ENCODE measurements at places on chromosomes 1 and 21.

DNA sequence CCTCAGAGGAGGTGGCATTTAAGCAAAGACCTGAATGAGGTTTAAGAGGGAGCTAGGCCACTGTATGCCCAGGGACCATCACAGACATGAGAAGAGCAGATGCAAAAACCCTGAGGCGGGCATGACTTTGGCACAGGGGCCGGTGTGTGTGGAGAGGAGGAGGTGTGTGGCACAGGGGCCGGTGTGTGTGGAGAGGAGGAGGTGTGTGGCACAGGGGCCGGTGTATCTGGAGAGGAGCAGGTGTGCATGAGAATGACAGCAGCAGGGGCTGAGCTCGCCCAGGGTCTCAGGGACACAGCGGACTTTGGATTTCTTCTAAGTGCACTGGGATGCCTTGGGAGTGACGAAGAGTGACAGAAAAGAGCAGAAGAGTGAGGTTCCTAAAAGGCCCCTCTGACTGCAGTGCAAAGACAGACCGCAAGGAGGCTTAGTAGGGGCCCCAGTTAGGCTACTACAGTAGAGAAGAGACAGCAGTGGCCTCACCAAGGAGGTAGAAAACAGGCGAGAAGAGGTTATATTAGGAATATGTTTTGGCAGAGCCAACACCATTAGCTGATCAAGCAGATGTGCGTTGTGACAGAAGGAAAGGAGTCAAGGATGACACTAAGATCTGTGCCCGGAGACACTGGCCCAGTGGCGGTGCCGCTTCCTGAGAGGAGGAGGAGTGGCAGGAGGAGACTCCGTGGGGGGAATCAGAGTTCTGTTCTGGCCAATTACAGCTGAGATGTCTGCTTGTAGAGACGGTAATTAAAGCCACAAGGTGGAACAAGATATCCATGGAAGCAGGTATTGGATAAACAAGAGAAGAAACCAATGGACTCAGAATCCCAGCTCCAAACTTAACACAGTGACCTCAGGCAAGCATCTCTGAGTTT is 18.4 kb downstream of the ZBTB17 start:
- no peak for DNase-seq

DNA sequence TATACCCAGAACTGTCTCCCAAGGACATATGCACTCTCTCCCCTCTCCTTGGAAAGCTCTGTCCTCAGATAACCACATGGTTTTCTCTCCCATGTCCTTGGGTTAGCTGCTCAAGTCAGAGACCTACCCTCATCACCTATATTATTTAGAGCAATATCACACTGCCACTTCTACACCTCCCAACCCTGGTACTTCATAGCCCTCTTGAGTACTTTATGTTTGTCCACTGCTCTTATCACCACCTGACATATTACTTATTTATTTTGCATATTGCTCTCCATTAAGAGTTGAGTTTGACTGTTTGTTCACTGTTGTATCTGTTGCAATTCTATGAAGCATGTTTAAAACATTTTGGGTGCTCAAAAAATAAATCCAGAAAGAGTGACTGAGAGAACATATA is 126.3 kb upstream of the ATP1B1 start:
- no peak for DNase-seq

DNA sequence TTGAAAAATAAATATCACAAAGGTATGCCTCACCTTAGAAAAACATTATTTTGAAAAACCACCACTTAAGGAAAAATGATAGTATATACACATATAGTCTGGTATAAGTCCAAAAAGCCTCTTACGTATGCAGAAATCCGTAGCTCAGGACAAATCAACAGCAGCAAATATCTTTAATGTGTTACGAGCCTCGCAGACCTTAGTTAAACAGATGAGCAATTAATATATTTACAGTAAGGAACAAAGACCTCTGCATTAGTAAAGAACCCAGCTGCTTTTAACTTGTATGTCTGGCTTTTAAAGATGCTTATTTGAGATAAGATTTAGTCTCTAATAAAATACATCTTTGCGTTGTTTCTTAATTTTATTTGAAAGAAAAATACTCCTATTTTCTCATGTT is 79.9 kb upstream of the CHRM3 start:
- no peak for DNase-seq

- no peak for DNase-seq
Observed at GRCh38 chr1:17199267-17200044, 5.5 kb upstream of the PADI1 start.

GRCh38 chr1:109792056-109792831 is 28.5 kb upstream of the EPS8L3 start:
- no peak for DNase-seq

GRCh38 chr1:246003442-246003730 is 503.7 kb downstream of the SMYD3 start:
- no peak for DNase-seq

- peak; percentile 75 for DNase-seq
Observed at GRCh38 chr1:20485527-20486456, at the start of gene CAMK2N1. Gene CAMK2N1, minus strand, starts transcription at chr1:20486210. Its CDS starts 831 bp downstream, at chr1:20485379.

GRCh38 chr1:88141499-88142074 is 542.5 kb upstream of the PKN2 start:
- no peak for DNase-seq

Data from CD4-positive, alpha-beta T cell treated with Interleukin-6 for 4 hours (primary cell).